Cerebellar cortex (tissue), 1 donor: ENCODE measurements at places on chromosomes 13 and 19.

- peak; percentile 73 for DNase-seq
Measured at GRCh38 chr19:47351548-47351947, 2.4 kb downstream of the DHX34 start.

GRCh38 chr13:90049989-90050671 lies 1297.4 kb upstream of the MIR17HG start:
- DNase-seq, result no peak

GRCh38 chr13:110344320-110344719 lies 37.2 kb downstream of the COL4A2 start:
- DNase-seq, result no peak

DNA sequence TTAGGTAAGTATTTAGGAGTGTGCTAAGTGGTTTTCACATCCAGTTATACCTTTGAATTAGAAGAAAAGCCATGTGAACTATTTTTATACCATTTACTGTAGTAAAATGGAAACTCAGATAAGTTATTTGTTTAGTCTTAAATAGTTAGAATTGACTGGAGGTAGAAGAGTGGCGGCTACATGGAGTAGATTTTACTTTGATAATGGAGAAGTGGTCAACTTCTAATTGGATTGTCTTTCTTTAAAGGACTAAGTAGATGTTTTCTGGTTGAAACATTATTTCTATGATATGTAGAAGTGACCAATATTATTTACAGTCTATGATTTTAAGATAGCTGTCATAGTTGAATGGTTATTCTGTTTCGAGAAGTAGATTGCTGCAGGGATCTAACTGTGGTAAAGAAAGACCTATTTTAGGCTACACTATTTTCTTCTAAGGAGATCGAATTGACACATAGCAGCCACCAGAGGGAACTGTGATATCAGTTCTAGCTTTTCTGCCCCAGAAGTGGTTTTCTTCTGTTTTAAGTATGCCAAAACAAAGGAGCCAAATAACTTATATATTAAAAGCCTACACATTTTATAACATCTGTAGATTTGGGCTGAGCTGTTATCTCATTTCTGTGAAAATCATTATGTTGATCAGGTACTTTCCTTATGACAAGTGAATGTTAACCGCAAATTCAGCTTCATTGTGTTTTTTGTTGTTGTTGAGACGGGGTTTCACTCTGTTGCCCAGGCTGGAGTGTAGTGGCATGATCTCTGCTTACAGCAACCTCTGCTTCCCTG lies 26.1 kb downstream of the ZMYM2 start:
- peak; percentile 47 for DNase-seq

- DNase-seq, result no peak
Measured at GRCh38 chr13:32804673-32805230, 211.5 kb upstream of the KL start.

DNA sequence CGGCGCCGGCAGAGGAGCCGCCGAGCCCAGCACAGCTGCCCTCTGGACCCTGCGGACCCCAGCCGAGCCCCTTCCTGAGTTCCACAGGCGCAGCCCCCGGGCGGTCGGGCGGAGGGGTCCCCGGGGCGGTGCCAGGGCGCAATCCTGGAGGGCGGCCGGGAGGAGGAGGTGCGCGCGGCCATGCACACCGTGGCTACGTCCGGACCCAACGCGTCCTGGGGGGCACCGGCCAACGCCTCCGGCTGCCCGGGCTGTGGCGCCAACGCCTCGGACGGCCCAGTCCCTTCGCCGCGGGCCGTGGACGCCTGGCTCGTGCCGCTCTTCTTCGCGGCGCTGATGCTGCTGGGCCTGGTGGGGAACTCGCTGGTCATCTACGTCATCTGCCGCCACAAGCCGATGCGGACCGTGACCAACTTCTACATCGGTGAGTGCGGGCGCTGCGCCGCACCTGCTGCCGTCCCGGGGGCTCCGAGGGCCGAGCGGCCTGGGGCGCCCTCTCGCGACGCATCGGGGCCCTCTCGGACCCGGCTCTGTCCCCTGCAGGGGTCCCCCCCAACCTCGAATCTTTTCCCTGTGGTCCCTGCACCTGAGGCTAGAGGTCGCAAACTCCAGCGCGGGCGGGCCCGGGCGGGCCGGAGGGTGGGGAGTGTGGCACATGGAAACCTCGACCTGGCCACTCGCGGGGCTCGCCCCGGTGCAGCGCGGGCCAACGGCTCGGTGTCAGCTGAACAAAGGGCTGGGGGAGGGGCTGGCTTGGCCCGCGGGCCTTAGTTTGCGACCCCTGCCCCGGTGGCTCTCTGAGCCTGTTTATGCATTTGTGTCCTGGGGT lies at the start of gene KISS1R:
TSS of gene KISS1R (plus strand) at position 11 of the 829 bp plus-strand sequence. CDS start at position 181, 170 bp downstream.
- peak; percentile 61 for DNase-seq
